ENCODE measurements at places on chromosomes 16 and 17.
A peak's percentile ranks its signal among the peaks of the same experiment; 100 is the strongest.

GRCh38 chr17:3685174-3685573 lies 10.8 kb downstream of the P2RX5 start:
- no peak for DNase-seq

DNA sequence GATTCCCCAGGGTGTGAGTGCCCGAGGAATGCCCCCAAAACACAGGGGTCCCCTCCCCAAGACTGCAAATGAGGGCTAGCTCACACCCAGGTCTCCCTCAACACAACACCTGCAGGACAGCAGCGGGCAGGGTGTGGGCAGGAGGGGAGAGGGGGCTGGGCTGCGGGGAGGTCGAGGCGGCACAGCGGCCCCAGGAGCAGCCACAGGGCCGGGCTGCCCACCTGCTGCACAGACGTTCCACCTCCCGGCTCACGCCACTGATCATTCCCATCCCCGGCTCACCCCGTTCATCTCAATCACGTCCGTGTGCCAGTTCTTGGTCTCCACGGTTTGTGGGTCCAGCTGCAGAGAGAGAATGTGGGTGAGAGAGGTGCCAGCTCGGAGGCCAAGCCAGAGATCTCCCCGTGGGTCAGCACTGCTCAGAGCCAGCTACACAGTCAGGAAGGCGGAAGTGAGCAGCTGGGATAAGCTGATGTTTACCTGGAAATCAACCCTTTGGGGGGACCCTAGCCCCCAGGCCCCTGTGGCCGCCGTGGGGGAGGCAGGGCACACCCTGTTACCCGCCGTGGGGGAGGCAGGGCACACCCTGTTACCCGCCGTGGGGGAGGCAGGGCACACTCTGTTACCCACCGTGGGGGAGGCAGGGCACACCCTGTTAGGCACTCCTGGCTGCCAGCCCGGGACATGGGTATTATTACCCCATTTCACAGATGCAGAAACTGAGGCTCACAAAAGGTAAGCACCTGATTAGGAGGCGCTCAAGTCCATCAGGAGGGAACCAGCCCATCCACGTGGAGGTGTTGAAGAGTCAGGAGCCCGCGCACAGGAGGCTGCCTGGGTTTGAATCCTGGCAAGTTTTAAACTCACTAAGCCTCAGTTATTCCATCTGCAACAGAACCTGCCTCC lies 16.1 kb downstream of the TIMM22 start:
- DNase-seq = no peak

GRCh38 chr17:46046957-46047356 lies 47.9 kb downstream of the STH start:
- no peak for DNase-seq

- no peak for DNase-seq
Observed at GRCh38 chr16:4315186-4316107, at the start of gene GLIS2. Gene GLIS2, plus strand, starts transcription at chr16:4316067. Its CDS starts 16,214 bp downstream, at chr16:4332281.

- DNase-seq = no peak
Observed at GRCh38 chr17:82679586-82680465, 18.7 kb downstream of the RAB40B start.

- DNase-seq = no peak
Observed at GRCh38 chr17:9181640-9182039, 160.3 kb downstream of the NTN1 start.

- DNase-seq = no peak
Observed at GRCh38 chr17:43572368-43572980, 26.3 kb upstream of the ETV4 start.

- no peak for DNase-seq
Observed at GRCh38 chr17:44273607-44274006, 5.7 kb upstream of the SLC4A1 start.

DNA sequence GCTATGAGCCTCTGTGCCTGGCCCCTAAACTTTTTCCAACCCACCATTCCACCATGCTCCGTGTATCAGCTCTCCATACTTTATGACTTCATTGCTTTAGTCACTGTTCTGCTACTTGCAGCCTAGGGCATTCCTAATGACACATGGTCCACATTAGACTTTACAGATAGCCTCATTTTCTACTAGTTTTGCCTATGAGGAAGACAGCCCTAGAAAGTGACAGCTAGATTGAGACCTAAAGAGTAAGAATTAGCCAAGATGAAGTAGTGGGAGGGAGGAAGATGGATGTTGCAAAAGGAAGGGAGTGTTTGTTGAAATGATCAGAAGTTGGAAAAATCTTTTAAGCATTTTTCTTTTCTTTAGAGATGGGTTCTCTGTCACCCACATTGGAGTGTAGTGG lies 11.0 kb downstream of the C16orf54 start:
- DNase-seq = no peak

DNA sequence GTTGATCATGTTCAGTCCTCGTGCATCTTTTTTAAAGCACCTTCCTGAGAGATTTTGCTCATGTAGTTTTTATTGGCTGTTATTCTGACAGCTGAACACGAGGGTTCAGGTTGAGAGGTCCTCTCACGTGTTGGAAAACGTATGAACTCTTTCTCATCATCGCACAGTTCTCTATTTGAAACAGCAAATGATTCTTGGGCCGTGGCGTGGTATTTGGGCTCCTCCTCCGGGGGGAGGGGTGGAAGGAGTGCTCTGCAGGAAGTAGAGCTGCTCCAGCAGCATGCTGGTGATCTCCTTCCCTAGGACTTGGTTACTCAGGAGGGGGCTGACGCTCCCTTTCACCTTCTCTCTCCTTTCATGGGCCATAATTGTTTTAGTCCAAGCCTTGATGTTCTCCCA lies 70.4 kb downstream of the KSR1 start:
- peak; percentile 71 for DNase-seq

- DNase-seq = no peak
Observed at GRCh38 chr17:6894206-6894528, 62.6 kb upstream of the TEKT1 start.

DNA sequence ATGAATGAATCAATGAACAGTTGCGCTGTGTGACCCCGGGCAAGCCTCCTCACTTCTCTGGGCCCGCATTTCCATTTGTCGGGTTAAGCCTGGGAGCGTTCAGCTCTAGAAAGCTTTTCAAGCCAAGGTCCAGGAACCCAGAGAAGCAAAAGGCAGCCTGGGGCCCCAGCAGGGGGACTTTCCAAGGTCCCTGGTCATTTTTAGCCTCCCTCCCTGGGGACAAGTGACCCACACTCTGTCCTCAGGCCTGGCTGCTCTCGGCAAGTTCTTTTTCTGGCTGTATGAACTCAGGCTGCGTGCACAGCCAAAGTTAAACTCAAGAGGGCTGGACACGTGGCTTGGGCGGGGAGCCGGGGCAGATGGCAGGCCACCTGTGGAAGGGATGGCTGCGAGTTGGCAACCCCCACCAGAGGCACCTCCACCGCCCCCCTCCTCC lies 41.4 kb upstream of the CIBAR2 start:
- DNase-seq = no peak

DNA sequence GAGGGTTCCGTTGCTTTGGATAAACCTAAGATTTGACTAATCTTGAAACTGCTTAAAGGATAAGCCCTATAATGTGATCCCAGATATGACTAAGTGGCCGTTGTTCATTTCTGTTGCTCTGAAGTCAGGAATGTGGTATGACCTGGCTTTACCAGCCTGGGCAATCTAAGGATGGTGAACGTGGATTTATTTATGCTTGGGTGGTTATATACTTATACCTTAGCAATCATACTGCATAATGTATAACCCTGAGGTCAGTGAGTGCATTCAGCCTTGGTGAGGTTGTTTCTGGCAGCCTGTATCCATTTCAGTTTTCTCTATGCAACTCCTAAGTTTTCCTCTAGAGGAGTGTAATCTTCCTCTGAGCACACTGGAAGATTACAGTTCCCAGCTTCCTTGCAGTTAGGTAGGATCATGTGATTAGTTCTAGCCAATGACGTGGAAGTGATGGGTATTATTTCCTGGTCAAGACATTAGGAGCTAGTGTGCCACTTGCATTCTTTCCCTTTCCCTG lies 41.9 kb downstream of the FTO start:
- no peak for DNase-seq

- no peak for DNase-seq
Observed at GRCh38 chr17:7710301-7710700, 5.3 kb downstream of the EFNB3 start.

DNA sequence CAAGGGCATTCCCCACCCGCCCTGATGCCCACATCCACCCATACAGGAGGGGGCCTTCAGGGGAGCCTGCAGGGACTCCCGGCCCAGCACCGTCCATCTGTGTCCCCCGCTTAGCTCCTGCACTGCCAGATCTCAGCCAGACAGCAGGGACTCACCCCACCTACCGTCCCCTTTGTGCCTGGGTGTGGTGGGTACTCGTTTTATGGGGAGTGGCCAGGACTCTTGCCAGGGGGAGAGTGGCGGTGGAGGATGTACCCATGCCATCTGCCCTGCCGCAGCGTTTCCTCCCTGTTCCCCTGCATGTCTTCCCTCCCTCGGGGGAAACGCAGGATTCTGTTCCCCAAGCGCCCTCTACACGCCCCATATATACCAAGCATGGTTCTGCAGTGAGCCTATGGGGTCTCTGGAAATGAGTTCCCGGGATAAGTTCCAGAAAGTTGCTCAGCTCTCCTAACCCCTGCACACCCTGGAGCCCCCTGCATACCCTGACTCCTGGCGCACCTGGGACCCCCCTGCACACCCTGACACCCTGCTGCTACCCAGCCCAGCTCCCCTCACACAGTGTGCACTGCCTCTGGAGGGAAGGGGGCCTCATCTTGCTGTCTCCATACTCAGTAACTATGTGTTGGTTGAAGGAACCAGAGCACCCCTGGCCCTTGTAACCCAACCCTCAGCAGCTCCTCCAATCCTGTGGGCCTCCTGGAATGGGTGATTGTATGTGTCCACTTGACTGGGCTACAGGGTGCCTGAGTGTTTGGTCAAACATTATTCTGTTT lies 4.2 kb upstream of the MAFG start:
- DNase-seq = no peak

- DNase-seq = no peak
Observed at GRCh38 chr17:1588821-1589585, 26.4 kb upstream of the PITPNA start.

- no peak for DNase-seq
Observed at GRCh38 chr17:82204831-82205719, 7.6 kb downstream of the CCDC57 start.

DNA sequence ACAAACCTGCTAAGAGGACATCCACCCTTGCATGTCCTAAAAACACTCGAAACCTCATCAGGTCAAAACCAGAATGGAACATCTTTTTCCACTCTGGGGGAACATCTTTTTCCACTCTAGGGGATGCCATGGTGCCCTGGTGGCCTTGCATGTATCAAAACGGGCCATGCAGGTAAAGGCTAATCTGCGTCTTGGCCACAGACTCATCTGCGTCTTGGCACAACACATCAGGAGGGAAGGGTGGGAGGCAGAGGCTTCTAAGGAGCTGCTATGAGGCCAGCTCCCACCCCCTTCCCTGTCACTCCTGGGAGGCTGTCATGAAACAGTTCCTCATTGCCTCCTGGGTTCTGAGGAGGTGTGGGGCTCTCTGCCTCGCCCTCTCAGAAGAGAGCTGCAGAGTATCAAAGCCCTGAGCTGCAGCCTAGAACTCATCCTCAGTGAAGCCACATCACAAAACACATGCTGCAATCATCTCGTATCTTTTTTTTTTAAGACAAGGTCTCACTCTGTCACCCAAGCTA lies 27.6 kb downstream of the PARN start:
- DNase-seq = no peak

- no peak for DNase-seq
Observed at GRCh38 chr17:2180768-2181167, 122.8 kb downstream of the SMG6 start.

- DNase-seq = no peak
Observed at GRCh38 chr16:85544668-85545067, 68.5 kb upstream of the GSE1 start.

- DNase-seq = no peak
Observed at GRCh38 chr17:74449773-74450172, 16.7 kb upstream of the CD300A start.

- no peak for DNase-seq
Observed at GRCh38 chr16:56246051-56246817, 54.9 kb downstream of the GNAO1 start.

DNA sequence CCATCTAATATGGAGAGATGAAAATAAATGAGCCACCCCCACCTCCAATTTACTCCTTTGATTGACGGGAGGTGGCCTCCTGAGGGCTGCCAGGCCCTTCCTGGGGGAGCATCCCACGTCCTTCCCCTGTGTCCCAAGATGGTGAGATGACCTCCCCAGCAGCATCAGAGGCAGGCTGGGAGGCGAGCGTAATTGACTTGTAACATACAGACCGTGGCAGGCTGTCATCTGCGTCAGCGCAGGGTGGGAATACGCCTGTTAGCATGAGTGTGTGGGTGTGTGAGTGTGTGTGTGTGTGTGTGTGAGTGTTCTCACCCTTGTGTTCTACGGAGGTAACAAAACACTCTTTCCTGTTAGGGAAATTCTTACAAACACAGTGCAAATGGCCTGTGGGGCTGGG lies 156.9 kb upstream of the CIBAR2 start:
- no peak for DNase-seq

GRCh38 chr17:56629531-56630075 lies 36.1 kb downstream of the NOG start:
- no peak for DNase-seq

- DNase-seq = no peak
Observed at GRCh38 chr16:21574372-21574771, 25.0 kb upstream of the METTL9 start.

GRCh38 chr16:56115817-56116576 lies 75.3 kb upstream of the GNAO1 start:
- no peak for DNase-seq

DNA sequence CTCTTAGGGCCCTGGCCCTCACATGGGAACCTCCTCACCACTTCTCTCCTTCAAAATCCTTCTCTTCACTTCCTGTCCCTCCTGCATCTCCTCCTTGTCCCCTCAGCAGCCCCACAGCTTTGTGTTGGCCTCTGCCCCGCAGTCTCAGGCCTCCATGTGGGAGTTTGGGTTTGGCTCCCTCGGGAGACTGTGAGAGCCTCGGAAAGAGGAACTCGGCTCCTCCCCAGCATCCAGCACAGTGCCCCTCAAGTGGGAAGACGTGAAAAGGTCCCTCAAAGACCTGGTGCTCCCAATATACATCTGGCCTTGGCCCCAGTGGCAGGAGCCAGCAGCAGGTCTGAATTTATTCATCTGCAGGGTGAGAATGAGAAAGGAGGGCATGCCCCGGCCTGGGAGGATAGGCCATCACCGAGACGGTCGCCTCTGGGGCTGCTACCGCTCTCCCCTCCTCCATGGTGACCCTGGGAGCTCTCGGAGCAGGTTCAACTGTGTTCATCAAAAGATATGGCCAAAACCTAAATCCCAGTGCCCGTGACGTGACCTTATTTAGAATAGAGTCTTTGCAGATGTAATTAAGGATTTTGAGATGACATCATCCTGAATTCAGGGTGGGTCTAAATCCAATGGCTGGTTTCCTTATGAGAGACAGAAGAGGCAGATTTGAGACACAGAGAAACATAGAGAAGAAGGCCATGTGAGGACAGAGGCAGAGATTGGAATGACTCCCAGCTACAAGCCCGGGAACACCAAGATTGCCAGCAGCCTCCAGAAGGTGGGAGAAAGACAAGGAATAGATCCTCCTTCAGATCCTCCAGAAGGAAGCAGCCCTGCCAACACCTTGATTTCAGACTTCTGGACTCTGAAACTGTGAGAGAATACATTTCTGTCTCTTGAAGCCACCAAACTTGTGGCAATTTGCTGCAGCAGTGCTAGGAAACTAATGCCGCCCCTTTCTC lies 135.1 kb downstream of the MRM1 start:
- no peak for DNase-seq
